ENCODE measurements at places on chromosomes 4 and X. TPM values are rescaled to one million over a fixed set of nuclear protein-coding genes. Genes with fewer than 3 reads are reported as not detected.

DNA sequence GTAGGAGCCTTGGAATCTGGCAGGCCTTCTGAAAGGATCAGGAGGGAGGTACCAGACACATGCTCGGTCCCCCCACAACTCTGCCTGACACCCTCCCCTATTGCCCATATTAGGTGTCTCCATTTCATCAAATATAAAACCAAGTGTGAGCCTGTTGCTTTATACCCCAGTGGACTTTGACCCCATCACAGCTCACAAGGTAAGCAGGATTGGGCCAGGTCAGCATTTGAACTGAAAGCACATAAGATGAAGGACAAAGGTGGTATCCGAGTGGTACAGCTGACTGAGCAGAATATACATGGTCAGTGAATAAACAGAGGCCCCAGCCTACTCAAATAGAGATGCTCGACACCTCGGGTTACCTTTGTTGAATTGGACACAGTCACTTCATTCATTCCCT, 20.0 kb downstream of the SLC25A43 start:
- no peak for DNase-seq

DNA sequence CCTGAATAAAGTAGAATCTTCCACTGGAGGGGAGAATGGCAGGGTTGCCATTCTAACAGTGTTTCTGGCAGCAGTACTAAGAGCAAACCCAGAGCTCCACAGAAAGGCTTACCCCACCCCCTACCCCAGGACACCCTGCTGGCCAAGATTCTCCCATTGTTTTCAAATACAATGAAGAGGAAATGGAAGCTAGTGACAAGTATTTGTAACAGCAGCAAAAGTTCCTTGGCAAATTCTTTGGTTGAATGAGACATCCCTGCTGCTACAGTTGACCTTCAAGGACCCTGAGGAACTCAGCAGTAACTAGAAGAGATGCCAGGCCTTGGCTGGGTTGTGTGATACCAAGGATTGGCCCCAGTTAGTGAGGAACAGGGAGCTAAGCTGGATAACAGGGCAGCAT, 124.2 kb upstream of the DGKK start:
- DNase-seq = no peak

The NIPAL1 gene
- 3.1 TPM for total RNA-seq

DNA sequence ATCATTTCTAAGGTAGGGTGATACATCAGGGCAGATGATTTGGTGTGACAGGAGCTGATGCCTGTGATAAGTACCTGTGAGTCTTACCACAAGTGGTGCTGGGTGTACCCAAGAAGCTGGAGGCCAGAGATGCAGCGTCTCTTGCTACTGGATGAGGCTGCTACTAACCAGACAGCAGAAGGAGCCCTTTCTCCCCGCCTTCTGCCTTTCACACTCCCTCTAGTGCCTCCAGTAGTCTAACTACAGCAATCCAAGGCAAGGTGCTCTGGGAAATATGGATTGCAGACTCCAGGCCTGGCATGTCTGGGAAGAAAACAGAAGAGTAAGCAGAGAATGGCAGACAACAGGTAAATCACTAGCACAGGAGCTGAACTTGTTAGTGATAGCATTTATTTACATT, 470.8 kb downstream of the NKX6-1 start:
- DNase-seq = no peak

The SMIM10L2A gene
- total RNA-seq = 1.5 TPM

DNA sequence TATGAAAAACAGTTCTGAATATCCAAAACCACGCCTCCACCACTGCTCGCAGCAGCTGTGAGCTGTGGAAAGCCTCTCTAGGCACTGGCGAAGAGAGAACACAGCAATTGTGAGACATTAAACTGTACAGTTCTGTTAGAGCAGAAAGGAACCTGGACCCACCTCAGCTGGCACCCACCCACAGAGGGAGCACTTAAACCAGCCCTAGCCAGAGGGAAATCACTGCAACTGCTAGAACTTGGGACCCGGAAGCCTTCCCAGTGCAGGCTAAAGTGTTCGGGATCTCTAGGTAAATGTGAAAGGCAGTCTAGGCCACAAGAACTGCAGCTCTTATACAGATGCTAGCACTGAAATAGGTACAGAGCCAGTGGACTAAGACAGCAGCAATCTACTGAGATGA, 308.8 kb downstream of the PRR32 start:
- DNase-seq = no peak

DNA sequence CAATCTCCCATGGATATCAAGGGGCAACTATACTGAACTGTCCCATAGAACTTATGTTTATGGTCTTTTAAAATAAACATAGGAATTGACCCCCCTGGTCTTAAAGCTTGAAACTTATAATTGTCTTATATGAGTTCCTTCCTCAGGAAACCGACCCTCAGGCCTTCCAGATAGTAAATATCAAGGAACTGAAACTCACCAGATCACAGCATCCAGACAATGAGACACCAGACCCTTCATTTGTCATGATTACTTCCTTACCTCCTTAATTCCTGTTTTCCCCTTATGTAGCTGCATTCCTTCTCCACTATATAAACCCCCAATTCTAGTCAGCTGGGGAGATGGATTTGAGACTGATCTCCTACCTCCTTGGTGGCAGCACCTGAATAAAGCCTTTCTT, 94.8 kb upstream of the GRPR start:
- no peak for DNase-seq

The LDB2 gene
- 52.0 TPM for total RNA-seq

- DNase-seq = no peak
Measured at GRCh38 chr4:26346203-26346620, 25.4 kb downstream of the RBPJ start.

- no peak for DNase-seq
Measured at GRCh38 chr4:70895811-70896491, 6.2 kb upstream of the MOB1B start.

DNA sequence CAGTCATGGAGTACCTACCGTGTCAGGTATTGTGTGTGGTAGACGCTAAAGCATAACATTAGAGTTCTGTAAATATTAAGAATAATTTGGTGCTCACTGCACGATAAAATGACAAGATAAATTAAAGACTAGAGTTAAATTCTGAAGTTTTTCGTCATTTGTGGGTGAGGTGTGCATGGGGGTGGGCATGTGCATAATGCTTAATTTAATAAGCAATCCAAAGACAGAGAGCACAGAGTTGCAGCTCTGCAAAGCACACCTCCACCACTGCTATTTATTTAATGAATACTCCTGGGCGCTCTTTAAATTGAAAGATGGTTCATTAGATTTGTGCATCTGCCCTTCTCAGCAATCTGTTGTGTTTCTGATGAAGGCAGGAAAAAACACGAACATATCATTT, 62.6 kb downstream of the GATB start:
- DNase-seq = no peak

DNA sequence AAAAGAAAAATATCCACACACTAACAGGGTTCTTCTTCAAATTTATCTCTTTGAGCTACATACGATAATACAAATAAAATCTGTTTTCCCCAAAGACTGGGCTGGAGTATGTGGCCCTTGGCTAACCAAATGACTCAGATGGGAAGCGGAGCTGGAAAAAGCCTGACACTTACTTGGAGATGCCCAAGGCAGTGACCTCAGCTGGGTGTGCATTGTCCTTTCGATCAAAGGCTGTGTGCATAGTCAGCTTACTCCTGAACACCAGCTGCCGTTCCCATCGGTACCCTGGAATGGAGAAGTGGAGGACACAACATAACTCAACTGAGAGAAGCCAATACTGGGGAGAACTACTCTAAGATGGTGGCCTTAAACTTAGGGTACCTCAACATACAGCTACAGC, 95.1 kb downstream of the CDS1 start:
- no peak for DNase-seq

The RIPPLY1 gene
- total RNA-seq = not detected

- DNase-seq = no peak
Measured at GRCh38 chr4:8495803-8496202, 55.2 kb downstream of the TRMT44 start.

- DNase-seq = peak; percentile 34
Measured at GRCh38 chr4:145098675-145099037, 545 bp downstream of the ABCE1 start.

The TENM3 gene
- 60.5 TPM for total RNA-seq

The FAM9A gene
- not detected for total RNA-seq

DNA sequence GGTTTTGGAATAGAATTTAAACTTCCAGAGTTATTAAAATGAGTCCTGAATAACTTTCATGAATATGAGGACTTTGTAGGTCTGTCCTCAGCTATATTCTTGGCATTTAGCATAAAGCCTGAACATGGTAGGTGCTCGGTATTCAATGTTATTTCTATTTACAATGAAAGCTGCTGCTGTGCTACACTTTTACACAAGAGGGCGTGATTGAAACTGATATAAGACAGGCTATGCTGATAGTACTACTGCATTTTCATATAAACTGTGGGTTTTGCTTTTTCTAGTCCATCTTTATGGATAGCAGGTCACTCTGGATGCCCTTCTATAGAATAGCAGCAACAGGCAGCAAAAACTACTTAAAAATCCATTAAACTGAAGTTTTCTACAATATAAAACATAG, 12.3 kb upstream of the GNPDA2 start:
- no peak for DNase-seq

The EXOC1L gene
- not detected for total RNA-seq

DNA sequence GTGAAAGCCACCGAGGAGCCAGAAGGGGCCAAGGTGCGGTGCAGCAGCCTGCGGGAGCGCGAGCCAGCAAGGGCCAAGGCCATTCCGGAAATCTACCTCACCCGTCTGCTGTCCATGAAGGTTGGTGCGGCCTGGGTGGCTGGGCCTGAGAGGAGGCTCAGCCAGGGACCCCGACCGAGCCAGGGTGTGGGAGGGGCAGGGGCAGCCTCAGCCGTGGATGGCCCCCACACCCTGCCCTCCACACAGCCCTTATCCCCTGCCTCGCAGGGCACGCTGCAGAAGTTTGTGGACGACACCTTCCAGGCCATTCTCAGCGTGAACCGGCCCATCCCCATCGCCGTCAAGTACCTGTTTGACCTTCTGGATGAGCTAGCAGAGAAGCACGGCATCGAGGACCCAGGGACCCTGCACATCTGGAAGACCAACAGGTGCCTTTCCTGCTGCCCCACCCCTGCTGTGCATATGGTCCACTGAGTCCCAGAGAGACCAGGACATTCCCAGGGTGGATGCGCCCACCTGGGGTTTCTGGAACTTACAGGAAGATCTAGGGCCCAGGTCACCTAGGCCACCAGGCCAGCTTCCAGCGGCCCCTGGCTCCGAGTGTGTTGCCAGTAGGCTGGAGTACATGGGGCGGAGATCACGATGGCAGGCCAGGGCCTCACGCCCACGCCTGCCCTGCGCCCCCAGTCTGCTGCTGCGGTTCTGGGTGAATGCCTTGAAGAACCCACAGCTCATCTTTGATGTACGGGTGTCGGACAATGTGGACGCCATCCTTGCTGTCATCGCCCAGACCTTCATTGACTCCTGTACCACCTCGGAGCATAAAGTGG, 3.4 kb upstream of the SRPK3 start:
- no peak for DNase-seq

DNA sequence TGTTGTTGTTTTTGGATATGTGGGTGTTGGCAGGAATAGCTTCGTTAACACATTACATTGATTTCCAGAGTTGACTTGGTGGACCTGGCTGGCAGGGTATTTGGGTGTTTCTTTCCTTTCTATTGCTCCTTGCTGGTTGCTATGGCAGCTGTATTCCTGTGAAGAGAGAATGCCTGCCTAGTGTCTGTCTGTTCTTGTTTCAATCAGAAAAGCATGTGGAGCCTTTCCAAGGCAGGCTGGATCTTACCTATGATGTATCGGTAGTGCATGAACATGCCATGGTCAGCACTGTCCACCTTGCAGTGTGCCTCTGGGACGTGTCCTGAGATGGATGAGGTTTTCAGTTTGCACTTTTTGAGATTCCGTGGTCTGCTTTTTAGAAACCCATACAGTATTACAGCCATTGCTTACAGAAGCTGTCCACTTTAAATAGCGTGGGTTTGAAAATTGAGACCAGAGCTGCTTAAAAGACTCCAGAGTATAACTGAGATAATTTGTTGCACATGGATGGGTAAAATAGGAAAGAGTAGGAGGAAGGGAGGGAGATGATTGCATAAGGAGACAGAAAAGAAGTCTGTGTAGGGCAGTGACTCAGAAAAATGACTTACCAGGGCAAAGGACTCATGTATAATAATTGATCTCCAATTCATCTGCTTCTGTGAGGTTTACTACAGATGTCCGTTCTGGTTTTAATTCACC, 20.0 kb upstream of the AADAT start:
- DNase-seq = no peak

The RASSF6 gene
- total RNA-seq = not detected

DNA sequence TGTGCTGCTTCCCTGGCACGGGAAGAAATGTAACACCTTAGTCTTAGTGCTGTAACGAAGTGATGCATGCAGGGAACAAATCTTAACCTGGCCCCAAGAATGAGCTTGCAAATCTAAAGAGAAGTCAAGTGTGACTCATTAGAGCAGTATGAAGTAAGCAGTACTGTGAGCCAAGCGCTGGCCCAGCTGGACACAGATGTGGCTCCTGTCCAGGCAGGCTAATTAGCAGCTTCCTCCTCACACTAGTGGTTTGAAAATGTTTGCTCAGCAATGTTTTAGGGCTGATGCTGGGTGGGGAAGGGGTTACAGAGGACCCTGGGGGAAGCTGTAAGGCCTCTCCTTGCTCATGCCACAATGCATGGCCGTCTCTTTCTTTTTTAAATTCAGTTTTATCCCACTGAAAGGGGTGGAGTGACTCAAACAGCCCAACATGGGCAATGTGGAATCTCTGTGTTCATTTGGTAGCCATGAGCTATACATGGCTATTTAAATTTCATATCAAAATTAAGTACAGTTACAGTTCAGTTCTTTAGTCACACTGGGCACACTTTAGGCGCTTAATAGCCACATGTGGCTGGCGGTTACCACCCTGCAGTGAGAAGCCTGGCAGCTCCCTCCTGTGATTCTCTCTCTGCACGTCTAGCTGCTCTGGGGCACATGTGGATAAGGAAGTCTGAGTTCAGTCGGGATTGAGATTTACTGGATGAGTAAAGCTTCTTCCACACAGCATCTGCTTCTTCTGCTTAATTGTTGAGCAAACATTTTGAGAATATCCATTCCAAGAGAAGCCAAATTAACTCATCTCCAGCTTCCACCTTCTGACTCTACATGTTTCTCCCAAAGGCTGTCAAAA, 48.8 kb downstream of the MAP7D2 start:
- peak; percentile 52 for DNase-seq

DNA sequence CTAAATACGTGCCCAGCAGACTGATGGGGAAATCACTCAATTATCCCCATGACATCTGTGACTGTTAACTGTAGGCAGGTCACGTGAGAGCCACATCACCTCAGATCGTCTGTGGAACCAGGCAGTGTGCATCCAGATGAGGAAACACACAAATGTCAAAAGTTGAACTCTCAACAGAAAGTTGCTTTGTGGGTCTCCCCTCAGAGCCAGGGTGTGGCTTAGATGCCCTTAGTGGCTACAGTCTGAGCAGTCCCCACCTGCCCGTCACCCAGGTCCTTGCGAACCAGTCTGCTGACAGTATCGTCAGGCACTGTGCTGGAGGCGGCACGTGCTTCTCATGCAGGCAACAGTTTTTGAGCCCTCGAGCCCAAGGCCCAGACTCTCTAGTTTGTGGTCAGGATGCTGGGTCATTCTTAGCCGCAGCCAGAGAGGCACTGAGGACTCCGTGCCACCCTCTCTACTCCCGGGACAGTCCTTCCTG, 10.8 kb downstream of the TMEM187 start:
- DNase-seq = no peak
